Stimulated activated CD4-positive, alpha-beta T cell treated with anti-CD3 and anti-CD28 coated beads, TNF-alpha, amount 100 ng/mL, for 4 hours (primary cell): ENCODE measurements at places on chromosomes 3 and 15.

- no peak for DNase-seq
Measured at GRCh38 chr15:55681631-55682030, 61.3 kb downstream of the PRTG start.

DNA sequence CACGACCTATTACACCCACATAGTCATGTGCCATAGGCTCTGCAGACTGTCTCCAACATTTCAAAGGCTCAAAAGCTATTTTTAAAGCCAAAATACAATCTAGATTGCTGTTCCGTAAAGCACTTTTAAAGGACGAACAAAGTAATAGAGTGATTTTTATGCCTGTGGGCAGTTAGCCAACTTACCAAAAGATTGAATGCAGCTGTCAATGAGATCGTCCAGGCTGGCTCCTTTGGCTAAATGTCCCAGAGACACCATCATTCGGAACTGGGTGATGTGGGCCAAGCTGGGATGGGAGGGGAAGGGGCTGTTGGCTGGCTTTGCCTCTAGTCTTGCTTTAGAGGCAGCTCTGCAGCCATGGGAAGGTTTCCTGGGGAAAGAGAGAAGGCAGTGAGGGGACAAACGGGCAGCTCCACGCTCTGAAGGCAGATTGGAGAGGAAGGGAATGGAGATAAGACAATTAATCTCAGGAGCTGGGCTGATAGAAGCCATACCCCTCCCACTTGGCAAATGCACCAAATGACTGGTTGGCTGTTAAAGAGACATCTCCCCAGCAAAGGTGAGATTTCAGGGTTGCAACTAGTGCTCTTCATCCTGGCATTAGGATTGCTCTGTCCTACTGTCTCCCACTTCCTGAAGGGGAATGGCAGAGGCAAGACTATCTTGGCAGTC is 4.8 kb downstream of the RASGRP1 start:
- no peak for DNase-seq

DNA sequence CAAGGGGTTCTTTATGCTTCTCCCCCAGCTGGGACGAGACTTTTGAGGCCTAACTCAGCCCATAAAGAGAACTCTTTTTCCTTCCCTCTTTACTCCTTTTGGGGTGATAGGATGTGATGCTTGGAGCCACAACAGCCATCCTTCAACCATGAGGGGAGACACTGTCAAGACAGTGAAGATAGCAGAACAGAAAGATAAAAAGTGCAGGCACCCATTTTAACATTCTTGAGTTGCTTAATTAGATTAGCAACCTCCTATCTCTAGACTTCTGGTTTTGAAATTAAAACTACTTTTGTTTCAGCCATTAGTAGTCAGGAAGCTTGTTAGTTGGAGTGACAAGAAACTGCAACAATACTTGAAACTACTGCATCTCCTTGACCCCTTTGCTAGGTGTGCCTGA is 6.5 kb downstream of the GPR27 start:
- no peak for DNase-seq

- no peak for DNase-seq
Measured at GRCh38 chr3:124597273-124597672, 133.0 kb upstream of the UMPS start.

DNA sequence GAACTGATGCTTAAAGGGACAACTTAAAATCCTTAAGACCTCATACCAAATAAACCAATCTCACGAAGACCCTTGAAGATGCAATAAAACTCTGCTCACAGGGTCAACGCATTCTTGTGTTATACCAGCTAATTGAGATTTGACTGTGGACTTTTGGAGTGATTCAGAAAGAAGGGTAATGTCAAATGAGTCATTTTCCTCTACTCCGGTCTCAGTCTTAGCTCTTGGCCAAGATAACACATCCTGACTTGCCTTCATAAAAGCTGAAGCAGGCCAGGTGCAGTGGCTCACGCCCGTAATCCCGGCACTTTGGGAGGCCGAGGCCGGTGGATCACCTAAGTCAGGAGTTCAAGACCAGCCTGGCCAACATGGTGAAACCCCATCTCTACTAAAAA is 3.8 kb downstream of the PKM start:
- DNase-seq = no peak
